Stimulated activated CD8-positive, alpha-beta memory T cell treated with anti-CD3 and anti-CD28 coated beads, Interleukin-2, amount 100 ng/mL, for 1 hour (primary cell): ENCODE measurements at places on chromosomes 6 and 20.

DNA sequence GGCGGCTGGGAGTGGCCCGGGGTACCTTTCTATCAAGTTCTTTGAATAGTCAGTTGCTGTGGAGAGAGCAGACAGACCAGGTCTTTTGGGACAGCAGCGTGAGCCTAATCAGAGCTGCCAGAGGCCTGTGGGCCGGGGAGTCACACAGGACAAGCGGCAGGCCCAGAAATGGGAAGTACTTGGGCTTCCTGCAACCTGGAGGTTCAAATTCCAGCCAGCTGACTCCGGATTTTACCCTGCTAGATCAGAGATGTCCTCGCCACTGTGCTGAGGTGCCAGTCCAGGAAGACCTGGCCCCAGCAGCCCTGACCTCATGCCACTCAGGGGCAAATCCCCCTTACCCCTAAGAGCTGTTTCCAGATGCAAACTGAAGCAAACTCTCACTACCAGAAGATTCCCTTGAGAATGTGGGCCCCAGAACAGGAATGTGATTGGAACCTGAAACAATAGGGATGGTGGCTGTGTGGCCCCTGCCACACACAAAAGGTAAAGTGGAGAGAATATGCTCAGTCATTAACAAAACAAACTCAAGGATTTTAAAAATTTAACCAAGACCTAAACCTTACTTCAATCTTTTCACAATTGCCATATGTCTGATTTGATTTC is 9.7 kb downstream of the BEND3 start:
- no peak for DNase-seq

GRCh38 chr6:33114406-33114805 is 38.6 kb downstream of the HLA-DPB1 start:
- DNase-seq = no peak

DNA sequence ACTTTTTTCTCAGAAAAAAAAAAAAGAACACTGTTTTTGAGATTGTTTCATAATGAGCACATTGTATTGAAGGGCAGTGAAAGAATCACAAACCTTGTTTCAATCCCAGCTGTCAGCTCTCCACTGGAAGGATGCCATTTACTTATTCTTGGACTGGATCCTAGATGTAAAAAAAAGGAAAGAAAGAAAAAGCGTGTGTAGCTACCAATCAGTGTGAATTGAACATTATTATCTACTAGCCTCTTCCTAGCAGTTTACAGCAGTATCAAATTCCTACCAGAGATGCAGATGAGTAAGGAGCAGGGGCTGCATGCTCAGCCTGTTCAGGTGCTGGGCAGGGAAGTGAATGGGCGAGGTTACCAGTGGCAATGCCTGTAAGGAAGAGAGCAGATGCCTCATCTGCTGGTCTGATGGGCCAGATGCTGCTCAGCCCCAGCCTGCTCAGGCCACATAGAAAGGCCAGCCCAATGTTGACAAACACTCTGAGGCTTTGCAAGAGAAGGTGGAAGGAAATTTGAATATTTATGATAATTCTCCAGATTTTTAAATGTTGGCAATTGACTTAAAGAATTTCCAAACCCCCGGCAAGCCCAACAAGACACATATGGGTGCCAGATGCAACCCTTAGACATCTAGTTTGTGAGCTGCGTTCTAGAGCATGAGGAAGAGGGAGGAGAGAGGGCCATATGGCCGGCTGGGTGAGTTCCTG is 189.5 kb downstream of the IBTK start:
- DNase-seq = no peak

GRCh38 chr6:30703821-30704220 is 13.0 kb upstream of the NRM start:
- no peak for DNase-seq
